ENCODE measurements at places on chromosomes 5 and 9.

DNA sequence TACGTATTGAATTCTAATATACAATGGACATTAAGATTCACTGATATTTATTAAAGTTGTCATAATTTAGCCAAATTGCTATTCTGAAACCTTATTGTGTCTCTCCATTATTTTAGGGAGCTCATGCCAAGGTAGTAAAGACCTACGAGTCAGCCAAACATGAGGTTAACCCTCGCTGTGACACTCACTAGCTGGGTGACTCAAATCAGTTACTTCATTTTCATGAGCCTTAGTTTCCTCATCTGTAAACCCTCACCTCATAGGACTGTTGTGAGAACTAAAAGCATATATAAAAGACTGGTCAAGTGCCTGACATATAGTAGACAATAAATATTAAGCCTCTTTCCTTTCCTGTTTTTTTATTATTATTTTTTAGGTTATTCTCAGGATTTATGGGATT, 44.0 kb upstream of the PCA3 start:
- no peak for DNase-seq

- no peak for DNase-seq
Measured at GRCh38 chr5:17150531-17150930, 66.9 kb upstream of the BASP1 start.

DNA sequence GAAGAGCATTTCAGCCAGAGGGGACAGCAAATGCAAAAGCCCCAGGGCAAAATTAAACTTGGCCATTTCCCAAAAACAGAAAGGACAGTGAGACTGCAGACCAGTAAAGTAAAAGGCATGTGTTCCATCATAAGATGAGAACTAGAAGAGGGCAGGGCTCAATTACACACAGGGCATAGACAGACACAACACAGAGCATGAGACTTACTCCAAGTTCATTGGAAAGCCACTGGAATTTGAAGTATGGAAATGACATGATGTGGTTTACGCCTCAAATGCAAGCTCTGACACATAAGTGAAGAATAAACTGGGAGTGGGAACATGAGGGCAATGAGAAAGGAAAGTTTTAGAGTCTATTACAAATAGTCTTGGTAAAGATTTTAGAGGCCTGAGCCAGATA, 446.6 kb upstream of the GRIA1 start:
- DNase-seq = no peak

DNA sequence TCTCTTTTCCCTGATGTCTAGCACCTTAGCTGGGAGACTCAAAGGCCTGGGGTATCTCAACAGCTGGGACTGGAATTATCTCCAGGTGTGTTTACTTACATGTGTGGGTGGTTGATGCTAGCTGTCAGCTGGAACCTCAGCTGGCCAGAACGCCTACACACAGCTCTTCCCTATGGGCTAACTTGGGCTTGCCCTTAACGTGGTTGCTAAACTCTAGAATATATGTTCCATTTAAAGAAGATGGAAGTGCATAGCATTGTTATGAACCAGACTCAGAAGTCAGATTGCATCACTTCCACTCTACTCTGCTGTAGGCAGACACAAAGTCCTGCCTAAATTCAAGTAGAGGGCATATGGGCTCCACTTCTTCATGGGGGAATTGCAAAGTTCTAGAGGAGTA, 29.3 kb downstream of the SGCD start:
- DNase-seq = no peak

DNA sequence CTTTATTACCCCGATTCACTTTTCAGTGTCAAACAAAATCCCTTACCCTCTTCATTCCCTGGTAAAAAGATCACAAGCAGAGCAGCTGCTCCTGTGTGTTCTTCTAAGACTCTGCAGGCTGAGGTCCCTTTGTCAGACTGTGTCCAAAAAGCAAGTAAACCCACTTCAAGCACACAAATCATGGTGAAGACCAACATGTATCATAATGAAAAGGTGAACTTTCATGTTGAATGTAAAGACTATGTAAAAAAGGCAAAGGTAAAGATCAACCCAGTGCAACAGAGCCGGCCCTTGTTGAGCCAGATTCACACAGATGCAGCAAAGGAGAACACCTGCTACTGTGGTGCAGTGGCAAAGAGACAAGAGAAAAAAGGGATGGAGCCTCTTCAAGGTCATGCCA, 34.5 kb downstream of the CREBRF start:
- no peak for DNase-seq

GRCh38 chr9:14428781-14429230, 114.9 kb upstream of the NFIB start:
- DNase-seq = peak; percentile 60

DNA sequence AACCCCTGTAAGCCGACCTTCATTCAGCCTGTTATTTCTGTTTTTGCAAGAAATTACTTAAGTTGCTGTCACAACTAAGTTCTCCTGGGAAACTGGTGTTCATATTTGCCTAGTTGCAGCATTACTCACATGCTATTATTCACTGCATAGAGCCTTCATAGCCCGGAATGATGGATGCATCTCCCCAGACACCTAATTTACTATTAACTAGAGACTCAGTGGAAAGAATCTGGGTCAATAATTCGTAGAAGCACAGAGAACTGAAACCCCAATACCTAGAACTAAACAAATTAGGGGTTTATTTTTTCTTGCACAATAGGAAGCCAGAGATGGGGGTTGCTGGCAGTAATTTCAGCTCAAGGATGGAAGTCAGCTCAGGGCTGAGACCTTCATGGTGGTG, 45.7 kb upstream of the FAM170A start:
- DNase-seq = no peak

- no peak for DNase-seq
Measured at GRCh38 chr5:5165541-5166002, 25.4 kb downstream of the ADAMTS16 start.

- no peak for DNase-seq
Measured at GRCh38 chr5:15502208-15502607, 2.2 kb downstream of the FBXL7 start.

- DNase-seq = no peak
Measured at GRCh38 chr5:170843870-170844269, 17.9 kb upstream of the RANBP17 start.

- no peak for DNase-seq
Measured at GRCh38 chr9:91935066-91935749, 14.8 kb downstream of the ROR2 start.

DNA sequence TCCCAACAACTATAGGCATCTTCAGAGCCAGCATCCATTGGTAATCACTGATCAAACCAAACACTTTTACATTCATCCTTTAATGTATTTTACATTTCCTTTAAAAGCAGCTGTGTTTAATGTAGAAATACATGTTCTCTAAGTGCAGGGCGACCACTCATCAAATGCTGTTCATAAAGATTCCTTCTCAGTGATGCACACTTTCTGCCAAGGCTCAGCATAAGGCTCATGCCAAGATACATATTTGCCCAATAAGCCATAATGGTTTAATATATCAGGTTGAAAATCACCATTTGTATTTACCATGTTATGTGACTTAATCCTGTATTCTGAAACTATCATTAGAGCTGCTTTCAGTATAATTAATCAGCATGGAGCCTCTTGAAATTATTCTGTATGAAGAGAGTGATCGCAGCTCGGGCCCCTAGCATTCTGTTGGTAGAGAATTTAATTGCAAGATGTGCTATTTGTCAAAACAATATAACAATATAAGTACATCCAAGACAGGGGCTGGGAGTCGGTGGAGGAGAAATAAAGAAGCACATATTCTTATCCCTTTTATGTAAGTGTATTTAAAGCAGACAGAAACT, 267.5 kb downstream of the EBF1 start:
- no peak for DNase-seq

DNA sequence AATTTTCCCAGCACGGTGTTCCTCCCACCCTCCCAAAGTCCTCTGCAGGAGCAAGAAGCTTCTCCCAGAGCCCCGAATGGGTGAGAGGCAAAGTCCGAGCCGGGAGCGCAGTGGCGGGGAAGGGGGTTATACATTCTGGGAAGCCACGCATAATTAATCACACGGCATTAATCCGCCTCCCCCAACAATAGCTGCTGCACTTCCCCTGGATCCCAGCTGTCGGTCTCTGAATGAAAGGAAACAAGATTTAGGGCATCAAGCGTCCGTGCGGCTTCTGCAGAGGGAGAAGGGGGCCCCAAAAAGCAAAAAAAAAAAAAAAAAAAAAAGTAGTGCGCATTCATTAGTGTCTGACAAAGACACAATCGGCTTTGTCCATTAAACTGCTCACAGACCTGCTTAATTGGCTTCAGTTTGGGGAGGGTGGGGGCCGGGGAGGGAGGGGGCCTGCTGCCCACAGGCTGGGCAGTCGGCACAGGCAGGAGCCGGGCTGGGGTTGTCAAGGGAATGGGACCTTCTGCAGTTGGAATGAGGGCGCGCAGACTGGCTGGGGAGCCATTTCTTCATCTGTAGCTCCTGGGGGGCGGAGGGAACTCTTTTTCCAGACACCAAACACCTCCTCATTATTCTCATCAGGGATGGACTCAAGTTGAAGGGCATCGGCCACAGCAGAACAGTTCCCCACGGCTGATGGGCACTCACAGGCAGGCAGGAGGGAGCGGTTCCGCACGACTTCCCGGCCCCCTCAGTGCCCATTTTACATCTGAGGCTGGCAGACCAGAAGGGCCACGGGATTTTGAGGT, 3.4 kb downstream of the NOTCH1 start:
- DNase-seq = no peak

DNA sequence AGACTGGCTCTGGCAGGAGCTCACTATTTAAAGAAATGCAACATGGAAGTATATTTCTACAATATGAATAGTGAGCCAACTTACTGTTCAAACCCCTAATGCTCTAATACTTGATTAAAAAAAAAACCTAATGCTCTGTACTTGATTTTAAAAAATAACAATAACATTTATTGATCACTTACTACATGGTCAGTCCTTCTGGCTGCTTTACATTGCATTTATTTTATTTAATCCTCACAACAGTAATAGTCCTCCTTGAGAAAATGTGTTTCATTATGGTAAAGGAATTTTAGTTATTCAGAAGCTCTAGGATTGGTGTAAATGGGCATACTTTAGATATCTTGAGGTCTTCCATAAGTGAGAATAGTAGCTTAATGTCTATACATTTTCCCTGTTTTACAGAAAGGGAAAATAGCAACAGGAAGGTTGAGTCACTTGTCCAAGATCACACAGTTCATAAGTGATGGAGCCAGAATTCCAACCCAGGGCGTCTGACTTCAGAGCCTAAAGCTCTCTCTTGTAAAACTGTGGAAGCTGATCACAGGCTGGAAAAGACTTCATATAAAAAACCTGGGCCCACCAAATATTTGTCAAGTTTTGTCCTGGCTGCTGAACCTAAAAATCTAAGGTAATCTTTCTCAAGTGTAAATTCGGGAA, 1.0 kb downstream of the STARD4 start:
- DNase-seq = no peak

DNA sequence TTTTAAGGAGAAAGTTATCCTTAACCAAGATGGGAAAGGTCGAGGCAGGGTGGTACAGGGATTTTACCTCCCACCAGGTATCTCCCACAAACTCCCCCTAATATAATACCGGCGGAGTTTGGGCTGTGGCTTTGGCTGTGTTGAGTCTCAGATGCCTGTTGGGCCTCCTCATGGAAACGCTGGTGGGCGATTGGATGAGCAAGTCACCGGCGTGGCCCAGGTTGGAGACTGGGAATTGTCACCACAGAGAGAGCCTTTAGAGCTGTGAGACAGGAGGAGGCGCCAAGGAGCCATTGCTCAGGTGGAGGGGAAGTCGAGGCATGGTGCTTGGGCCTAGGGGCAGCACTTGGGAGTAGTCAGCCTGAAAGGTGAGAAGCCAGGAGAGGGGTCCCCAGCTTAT, 3.4 kb upstream of the CAMSAP1 start:
- DNase-seq = no peak

- no peak for DNase-seq
Measured at GRCh38 chr9:116360989-116361388, 207.4 kb downstream of the PAPPA start.

- no peak for DNase-seq
Measured at GRCh38 chr9:113645978-113646253, 182.4 kb downstream of the RGS3 start.

GRCh38 chr9:122217640-122218039, 11.1 kb downstream of the LHX6 start:
- no peak for DNase-seq

GRCh38 chr5:64918083-64918482, 149.4 kb downstream of the CWC27 start:
- DNase-seq = no peak

- DNase-seq = no peak
Measured at GRCh38 chr5:43033841-43034590, 6.1 kb downstream of the ANXA2R start.

DNA sequence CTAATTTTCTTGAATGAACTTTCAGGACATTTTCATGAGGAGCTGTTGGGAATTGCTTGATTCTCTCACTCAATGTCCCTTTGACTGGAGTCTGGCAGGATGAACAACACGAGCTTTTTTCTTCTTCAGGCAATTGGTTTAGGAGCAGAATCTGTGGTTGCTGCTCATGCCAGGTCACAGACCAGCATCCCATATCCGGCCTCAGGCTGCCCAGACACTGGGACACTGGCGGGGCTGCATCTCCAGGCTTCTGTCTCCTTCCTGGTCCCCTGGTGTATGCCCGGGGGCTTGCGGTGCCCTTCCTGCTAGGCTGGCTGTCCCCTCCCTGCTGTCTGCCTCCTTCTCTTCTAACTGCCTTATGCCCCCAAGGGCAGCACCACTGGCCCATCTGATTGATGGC, 311.5 kb upstream of the DAP start:
- DNase-seq = no peak

DNA sequence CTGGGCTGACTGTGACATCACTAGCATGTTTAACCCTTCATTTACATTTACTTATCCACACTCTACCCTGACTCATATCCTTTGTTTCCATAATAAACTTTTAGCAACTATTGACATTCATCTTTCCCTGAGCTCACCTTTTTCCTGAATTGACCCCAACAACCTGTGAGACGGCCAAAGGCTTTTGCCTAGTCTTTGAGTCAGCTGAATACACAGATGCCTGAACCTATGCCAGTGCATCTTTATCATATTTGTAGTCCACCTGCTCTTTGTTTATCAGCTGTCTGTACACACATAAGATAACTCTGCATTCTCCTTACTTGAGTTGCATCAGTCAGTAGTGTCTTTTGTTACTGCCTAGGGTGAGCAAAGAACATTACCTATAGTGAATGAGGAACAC, 128.5 kb upstream of the HMHB1 start:
- DNase-seq = no peak

GRCh38 chr9:131447148-131447547, 53.3 kb downstream of the PRRC2B start:
- DNase-seq = no peak

DNA sequence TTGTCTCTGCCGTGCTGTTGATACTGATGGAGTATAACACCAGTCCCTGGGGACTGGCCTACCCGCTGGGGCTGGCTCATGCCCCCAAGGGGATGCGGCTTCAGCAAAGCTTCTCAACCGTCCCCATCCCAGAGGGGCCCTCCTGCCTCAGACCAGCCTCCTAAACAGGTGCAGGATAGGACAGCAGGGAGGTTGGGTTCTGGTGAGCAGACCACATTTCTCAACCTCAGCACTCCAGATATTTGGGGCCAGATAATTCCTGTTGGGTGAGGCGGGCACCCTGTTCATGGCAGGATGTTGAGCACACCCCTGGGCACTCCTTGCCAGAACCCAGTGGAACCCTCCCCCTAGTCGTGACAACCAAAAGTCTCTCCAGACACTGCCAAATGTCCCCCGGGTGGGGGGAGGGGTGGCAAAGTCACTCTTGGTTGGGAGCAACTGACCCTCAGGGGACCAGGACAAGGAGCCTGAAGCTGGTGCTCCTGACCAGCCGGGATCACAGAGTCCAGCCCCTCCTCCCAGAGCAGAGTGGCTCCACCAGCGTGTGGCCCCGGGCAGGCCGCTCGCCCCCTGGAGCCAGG, 107.8 kb downstream of the ZNF354C start:
- DNase-seq = no peak

All from activated CD8-positive, alpha-beta T cell treated with anti-CD3 and anti-CD28 coated beads for 36 hours (primary cell).